Vagina (tissue), 2 donors: ENCODE measurements at places on chromosomes 4 and X.
A peak's percentile ranks its signal among the peaks of the same experiment; 100 is the strongest.

- no peak for DNase-seq
Observed at GRCh38 chr4:87423317-87424098, 1.1 kb downstream of the NUDT9 start.

DNA sequence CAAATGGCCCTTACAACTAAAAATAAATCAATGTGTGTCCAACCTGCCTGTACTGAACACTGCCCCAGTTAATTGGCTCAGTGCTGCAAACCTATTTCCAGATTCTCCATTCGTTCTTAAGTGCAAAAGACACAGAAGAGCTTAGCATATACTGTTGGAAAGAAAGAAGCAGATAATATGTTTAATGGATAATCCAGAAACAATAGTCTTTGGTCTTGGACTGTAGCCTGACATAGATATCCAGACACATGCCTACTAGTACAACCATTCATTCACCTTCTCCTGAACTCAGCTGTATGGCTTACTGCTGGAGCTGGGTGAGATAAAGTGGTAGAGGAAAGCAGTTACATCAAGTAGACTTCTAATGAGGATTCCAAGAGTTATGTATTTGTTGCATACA is 77.0 kb downstream of the LUZP4 start:
- no peak for DNase-seq

DNA sequence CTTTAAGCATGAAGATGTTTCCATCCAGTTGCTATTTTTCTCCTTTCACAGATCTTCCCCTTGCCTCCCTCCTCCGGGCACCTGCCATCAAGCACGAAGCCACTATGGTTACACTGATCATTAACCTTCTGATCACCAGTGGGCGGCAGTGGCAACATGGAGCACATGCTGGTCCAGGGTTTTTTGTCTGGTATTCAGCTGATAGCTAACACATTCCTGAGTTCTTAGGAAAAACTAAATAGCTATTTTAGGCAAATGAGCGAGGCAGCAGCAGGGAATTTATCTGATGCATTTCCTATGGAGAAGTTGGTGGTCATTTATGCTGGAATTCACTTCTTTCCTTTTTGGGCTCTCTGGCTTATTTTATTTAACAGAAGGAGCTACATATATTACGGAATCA is 22.9 kb downstream of the SHISA3 start:
- no peak for DNase-seq

- DNase-seq, result peak; percentile 79
Observed at GRCh38 chrX:68832516-68833447, 4.0 kb downstream of the EFNB1 start.

DNA sequence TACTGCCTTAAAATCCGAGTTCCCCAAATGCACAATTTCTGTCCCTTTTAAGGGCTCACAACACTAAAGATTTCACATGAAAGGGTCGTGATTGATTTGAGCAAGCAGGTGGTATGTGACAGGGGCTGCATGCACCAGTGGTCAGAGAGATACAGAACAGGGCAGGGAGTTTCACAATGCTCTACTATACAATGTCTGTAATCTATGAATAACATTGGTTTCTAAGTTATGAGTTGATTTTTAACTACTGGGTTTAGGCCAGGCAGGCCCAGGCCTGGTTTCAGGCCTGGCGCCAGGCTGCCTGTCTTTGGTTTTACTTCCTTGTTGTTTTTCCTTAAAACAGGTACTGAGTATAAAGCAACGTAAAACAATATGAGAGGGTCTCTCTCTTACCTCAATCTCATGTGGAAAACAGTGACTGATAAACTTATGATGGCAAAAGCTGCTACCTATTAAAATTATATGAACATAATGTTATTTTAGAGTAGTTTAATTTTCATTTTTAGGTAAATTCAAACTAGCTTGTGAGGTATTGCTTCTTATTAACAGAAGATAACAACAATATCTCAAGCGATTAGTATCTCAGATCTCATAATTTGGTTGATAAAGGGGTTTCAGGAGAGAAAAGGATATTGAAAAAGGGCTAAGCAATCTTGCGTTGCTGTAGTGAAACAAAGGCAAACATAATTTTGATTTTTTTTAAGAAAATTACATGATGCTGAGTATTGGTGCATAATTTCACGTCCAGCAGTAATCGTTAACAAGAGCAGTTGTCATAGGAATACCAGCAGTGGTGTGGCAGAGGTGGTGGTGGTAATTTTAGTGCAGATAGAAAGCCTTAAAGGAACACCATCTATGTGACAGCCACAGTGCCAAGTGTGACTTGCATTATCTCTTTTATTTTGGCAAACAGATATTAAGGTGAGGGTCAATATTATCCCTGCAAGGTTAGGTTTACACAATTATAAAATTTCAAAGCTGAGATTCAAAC is 944.4 kb upstream of the GRID2 start:
- no peak for DNase-seq

GRCh38 chrX:103716962-103717361 is 6.3 kb downstream of the TMEM31 start:
- no peak for DNase-seq

- DNase-seq, result no peak
Observed at GRCh38 chr4:48409203-48409602, 67.9 kb downstream of the SLAIN2 start.

DNA sequence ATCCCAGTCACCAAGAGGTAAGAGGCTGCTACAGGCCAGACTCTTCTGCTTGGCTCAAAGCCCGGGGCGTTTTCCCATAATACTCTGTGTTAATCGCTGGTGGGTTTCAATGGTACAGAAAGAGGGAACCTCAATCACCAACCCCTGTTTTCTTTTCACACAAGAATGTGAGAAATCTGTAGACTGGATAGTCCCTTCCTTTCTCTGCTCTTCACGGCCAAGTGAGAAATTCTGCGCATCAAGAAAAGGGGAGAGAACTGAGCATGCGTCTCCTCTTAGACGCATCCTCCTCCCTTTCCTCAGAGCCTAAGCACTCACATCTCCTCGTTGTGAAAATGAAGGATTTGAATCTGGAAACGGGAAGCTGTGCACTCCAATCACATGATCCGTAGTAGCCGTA is 64.7 kb downstream of the CLNK start:
- no peak for DNase-seq

- DNase-seq, result no peak
Observed at GRCh38 chrX:149274516-149275105, 230.5 kb downstream of the IDS start.

DNA sequence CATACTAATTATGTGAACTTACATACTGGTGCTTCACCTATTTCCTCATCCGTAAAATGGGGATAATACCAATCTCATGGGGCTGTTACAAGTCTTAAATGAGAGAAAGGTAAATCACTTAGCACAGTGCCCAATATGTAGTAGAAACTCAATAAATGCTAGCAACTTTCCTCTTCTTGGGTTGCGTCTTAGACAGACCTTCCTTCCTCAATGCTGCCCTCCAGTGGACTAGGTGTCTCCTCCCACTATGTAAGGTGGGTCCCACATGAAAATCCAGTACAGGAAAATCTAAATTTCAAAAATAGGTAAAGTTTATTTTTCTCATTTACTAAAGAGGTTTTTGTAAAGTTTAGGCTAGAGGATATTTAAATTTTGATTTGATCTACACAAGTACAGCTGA is 20.6 kb downstream of the ZDHHC9 start:
- no peak for DNase-seq

- no peak for DNase-seq
Observed at GRCh38 chr4:122285285-122285684, 93.5 kb upstream of the ADAD1 start.

DNA sequence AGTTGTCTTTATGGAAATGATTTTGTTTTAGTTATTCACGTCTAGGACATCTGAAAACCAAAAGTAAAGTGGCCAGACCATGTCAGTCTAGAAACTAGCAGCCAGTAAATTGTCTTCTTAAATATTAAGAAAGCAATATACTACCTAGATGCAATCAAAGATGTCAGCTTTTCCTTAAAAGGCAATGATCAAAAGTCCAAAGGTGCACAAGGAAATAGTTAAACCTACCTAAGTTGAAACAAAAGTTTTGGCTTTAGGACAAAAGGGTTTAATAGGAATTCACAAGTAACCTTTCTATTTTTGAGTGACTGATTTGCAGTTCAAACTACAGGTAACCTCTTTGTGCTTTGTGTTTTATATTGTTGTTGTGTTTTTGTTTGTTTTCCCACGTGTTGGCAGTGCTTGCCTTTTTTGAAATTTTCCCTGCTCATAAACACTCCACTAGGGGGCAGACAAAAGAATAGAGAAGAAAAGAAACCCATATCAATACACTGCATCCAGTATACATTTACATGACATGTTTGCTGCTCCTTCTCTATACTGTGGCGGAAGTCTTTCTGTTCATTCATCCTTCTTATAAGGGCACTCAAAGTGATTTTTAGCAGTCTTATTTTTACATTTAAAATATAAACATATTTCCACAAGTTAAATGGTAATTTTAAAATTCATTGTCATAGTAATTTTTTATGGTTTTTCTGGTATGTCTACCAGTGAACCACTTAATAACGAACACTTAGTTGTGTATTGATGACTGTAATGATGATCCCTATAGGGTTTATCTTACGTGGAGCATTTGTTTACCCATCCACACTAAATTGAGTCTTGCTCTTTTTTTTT is 62.7 kb downstream of the GAB1 start:
- DNase-seq, result no peak

- no peak for DNase-seq
Observed at GRCh38 chrX:155127940-155128339, 56.6 kb downstream of the BRCC3 start.

DNA sequence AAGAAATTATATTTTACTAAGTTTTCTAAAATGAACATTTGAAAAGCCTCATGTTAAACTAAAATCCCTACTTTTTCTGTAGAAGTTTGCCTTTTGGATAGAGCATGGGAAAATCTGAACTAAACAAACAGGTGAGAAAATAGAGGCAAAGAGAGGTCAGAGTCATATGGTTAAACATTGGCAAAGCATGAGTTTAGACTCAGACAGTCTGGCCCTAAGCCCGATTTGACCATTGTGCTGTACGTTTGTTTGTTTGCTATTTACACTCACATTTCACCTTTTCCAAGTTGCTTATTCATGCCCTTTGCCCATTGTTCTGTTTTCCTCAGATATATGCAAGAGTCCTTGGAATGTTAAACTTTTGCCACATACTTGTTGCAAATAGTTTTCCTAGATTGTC is 85.4 kb downstream of the TIGD2 start:
- no peak for DNase-seq

GRCh38 chrX:352181-352580 is 33.6 kb upstream of the GTPBP6 start:
- DNase-seq, result no peak

DNA sequence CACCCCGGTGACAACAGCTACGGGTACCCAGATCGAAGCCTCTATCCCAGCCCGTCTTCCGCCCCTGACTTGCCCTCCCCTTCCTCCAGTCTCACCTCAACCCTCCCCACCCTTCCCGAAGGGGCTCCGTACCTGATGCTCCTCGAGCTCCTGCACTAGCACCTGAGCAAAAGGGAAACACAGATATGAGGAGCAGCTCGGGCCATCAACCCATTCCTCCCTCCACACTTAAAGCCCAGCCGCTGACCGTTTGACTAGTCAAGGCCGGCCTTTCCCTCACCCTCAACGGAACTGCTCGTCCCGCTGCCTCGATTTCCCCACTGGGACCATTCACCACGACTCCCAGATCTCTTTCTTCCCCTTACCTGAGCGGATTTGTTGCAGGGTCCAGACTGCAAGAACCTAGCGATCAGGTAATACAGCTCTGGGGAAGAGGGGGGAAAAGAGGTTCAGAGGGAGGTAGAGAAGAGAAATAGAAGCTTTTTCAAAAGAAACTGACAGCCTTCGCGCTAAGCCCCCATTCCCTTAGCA is 731 bp downstream of the BRWD3 start:
- no peak for DNase-seq

DNA sequence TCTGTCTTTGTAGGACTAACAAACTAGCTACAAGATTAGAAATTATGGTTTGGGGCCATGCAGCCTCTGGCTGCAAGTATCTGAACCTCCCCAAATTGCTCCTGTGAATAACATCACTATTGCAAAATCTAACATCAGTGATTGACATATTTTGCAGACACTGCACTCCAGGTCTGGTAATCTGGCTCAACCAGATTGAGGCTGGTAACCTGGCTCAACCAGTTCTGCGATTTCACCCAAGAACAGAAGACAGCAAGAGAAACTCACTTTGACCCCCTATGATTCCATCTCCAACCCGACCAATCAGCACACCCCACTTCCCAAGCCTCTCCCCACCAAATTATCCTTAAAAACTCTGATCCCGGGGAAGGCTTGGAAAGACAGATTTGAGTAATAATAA is 20.9 kb downstream of the SPIN3 start:
- DNase-seq, result no peak
